Activated CD8-positive, alpha-beta T cell treated with anti-CD3 and anti-CD28 coated beads for 36 hours (primary cell): ENCODE measurements at places on chromosomes 3 and 15. TPM values are rescaled to one million over a fixed set of nuclear protein-coding genes. Genes with fewer than 3 reads are reported as not detected.

DNA sequence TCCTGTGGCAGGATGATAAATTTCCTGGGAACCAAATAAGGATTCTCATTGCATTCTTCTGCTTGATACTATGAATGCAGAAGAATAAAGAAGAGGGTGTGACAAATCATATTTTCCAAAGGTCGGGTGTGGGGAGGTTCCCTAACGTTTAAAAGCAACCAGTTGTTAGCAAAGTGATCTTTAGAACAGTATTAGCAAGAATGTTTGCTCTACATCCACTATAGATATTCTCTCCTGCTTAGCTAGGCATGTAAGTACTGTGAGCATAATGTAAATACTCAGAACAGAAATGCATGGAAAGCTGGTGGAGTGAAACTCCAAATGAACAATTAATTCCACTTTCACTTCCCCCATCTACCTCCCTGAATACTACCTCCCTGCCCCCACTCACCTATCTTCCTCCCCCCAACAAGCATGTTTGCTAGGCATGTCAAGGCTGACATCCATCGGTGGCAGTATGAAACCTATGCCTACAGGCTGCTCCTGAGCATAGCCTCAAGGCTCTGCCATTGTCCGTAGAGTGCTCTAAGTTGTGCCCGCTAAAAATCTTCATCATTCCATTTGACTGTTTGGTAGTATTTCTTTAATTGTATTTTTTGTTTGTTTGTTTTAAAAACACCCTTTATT lies 329.7 kb downstream of the TIGIT start:
- H3K4me3 ChIP-seq, result no peak overlapping the region
- no peaks in the 10 kb centered on the region for H3K27me3 ChIP-seq
- peaks cover 28% of the 10 kb centered on the region for H3K4me1 ChIP-seq
- no peak overlapping the region for H3K27ac ChIP-seq
- peaks cover 8% of the 10 kb centered on the region for H3K36me3 ChIP-seq
- peak; percentile 36 for DNase-seq

- no peaks in the 10 kb centered on the region for H3K27me3 ChIP-seq
- no peak overlapping the region for H3K27ac ChIP-seq
- H3K4me1 ChIP-seq, result no peaks in the 10 kb centered on the region
- no peaks in the 10 kb centered on the region for H3K36me3 ChIP-seq
These were observed 203.3 kb downstream of the DTWD1 start for GRCh38 chr15:49823987-49824774.

- H3K36me3 ChIP-seq, result no peaks in the 10 kb centered on the region
- H3K4me1 ChIP-seq, result peaks cover 2% of the 10 kb centered on the region
- no peaks in the 10 kb centered on the region for H3K27me3 ChIP-seq
- no peak for DNase-seq
- no peak overlapping the region for H3K27ac ChIP-seq
These were observed 16.2 kb downstream of the C3orf62 start for GRCh38 chr3:49260806-49261324.

Gene VPS18
- total RNA-seq, result 6.1 TPM

Gene LXN
- 7.1 TPM for total RNA-seq

Gene TTBK2
- total RNA-seq, result 11.9 TPM

Gene GRM2
- 0.22 TPM for total RNA-seq
